ENCODE measurements at places on chromosomes 2 and 18. TPM values are rescaled to one million over a fixed set of nuclear protein-coding genes. Genes with fewer than 3 reads are reported as not detected.

RGPD3 gene
- total RNA-seq: 0.02 TPM

MEP1B gene
- total RNA-seq: not detected

CFC1 gene
- not detected for total RNA-seq

SP5 gene
- not detected for total RNA-seq

PPP1R1C gene
- total RNA-seq: 5.2 TPM

NDC80 gene
- 65.8 TPM for total RNA-seq

GALR1 gene
- total RNA-seq: not detected

UGT1A8 gene
- not detected for total RNA-seq

CCL20 gene
- total RNA-seq: not detected

KRTCAP3 gene
- total RNA-seq: not detected

TRIM43 gene
- total RNA-seq: not detected

ANKRD36 gene
- total RNA-seq: 3.0 TPM

FHOD3 gene
- 13.1 TPM for total RNA-seq

CDK5R2 gene
- not detected for total RNA-seq

LYPD6B gene
- 28.8 TPM for total RNA-seq

CREG2 gene
- total RNA-seq: 0.15 TPM

CLEC4F gene
- total RNA-seq: not detected

CHRND gene
- total RNA-seq: not detected

ARHGEF4 gene
- total RNA-seq: 0.10 TPM

LRRC30 gene
- total RNA-seq: not detected

KLF7 gene
- 11.6 TPM for total RNA-seq

HJURP gene
- 58.4 TPM for total RNA-seq

NTSR2 gene
- not detected for total RNA-seq

NEURL3 gene
- 1.1 TPM for total RNA-seq

ITPRIPL1 gene
- total RNA-seq: 1.3 TPM

ALK gene
- total RNA-seq: 0.37 TPM

UGT1A10 gene
- not detected for total RNA-seq

KIF5C gene
- total RNA-seq: 1.3 TPM

ZNF407 gene
- 5.9 TPM for total RNA-seq

MC5R gene
- not detected for total RNA-seq

HOXD13 gene
- 2.1 TPM for total RNA-seq

OTX1 gene
- 0.59 TPM for total RNA-seq

GMCL1 gene
- 9.4 TPM for total RNA-seq

SLC30A3 gene
- not detected for total RNA-seq

STK17B gene
- 11.8 TPM for total RNA-seq

RAMP1 gene
- 35.8 TPM for total RNA-seq

UXS1 gene
- 20.3 TPM for total RNA-seq
